ENCODE measurements at places on chromosomes 12 and 14.

- no peak for DNase-seq
Observed at GRCh38 chr12:117400912-117401311, 39.5 kb upstream of the NOS1 start.

- DNase-seq: no peak
Observed at GRCh38 chr12:106223485-106224354, 24.1 kb downstream of the CKAP4 start.

GRCh38 chr14:104517867-104518266, 61.7 kb upstream of the C14orf180 start:
- DNase-seq: no peak

GRCh38 chr12:117875744-117876435, 92.9 kb downstream of the KSR2 start:
- DNase-seq: no peak

GRCh38 chr12:95836630-95837239, 22.0 kb upstream of the SNRPF start:
- no peak for DNase-seq

DNA sequence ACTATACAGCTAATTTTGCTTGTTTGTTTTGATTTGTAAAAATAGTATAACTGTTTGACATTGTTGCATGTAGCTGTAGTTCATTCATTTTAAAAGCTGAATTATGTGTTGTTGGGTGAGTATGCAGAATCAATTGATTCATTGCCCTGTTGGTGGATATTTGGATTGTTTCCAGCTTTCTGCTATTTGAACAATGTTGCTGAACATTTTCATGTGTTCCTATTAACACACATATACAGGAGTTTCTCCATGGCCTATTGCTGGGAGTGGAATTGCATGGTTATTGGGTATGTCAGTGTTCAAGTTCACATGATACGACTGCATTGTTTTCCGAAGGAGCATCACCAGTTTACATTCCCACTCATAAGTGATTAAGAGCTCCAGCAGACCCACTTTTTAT, 75.3 kb downstream of the SRGAP1 start:
- no peak for DNase-seq

GRCh38 chr12:108696111-108696995, 35.0 kb downstream of the CORO1C start:
- no peak for DNase-seq

GRCh38 chr12:132689227-132689626, 1.8 kb downstream of the PXMP2 start:
- no peak for DNase-seq

DNA sequence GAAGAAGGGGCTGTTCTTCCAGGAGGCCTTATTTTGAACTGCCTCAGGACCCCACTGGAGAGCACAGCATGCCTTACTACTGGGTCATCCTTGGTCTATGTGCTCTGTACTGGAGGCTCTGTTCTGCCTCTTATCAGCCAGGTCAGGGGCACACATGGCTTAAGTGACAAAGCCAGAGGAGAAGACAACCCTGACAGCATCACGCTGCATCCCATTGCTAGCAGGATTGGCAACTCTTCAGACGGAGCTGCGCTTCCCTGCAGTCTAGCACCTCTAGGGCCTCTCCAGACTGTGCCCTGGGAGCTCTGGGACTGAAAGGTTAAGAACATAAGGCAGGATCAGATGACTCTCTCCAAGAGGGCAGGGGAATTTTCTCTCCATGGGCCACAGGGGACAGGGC, 17.3 kb upstream of the TIGAR start:
- DNase-seq: no peak

DNA sequence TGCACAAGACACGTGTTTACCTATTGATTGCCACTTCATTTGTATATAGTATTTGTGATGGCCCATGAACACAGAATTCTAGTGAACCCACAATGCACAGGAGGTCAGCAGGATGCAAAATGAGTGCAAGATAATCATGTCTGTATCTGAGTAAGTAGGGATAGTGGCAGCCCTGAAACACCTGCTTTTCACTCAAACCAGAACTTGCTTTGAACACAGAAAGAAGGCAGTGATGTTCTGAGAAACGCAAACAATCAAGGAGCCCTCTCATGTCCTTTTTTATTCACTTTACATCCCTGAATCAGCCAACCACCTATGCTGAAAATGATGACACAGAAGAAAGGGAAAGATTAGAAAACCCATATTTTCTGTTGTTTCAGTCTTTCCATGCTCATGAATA, 170.4 kb upstream of the AVPR1A start:
- DNase-seq: no peak

DNA sequence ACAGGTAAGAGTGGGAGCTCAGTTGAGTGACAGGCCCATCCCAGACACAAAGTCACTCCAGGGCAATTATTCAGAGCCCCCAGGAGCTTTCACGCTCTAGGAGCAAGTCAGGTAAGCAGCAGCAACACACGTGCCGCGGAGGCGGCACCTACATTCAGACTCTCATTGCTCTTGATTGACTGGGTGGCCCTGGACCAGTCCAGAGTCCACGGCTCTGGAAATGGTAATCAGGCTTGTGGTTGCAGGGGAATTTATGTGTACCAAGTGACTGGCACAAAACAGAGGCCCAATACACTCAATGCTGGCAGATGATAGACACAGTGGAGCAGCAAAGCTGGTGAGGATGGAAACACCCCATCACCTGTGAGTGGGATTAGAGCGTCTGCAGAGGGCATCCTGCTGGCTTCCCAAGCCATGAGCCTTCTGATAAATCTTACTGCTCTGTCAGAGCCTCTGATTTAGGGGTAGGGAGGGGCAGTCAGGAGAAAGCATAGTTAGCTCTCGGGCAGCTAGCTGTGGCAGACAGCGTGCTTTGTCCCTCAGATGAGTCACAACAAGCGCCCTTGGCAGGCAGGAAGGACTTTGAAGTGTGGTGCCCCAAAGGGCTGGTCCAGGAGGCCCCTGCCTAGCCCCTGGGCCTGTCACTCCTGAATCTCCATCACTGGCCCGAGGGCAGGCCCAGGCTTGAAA, 344.7 kb downstream of the CACNA1C start:
- DNase-seq: no peak

- DNase-seq: no peak
Observed at GRCh38 chr12:27571463-27571862, 47.5 kb downstream of the PPFIBP1 start.

DNA sequence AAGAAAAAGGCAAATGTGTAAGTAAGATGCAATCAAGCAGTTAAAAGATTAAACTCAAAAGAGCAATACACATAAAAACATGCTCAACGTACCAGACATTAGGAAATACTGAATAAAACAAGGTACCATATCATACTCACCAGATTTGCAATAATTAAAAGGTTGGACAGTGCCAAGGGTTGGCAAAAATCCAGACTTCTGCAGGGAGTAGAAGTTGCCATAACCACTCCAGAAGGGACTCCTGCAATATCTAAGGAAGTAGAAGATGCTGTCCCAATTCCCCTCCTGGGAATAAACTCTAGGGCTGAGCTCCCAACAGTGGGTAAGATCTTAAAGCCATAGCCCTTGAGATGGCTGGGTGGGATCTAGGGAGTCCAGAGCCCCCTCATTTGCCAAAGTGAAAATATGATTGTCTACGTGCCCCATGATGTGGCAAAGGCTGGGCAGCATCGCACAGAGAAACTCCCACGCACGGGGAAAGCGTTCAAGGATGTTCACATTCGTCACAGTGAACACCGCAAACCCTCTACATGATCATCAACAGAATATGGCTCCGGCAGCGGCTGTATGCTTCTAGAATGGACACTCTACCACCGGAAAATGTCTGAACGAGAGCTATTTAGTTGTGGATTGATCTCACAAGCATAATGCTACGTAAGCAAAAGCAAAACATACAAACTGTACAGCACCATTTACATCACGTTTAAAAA, 12.3 kb downstream of the KCTD10 start:
- no peak for DNase-seq

GRCh38 chr14:95483309-95484165, 32.9 kb downstream of the SYNE3 start:
- DNase-seq: no peak

GRCh38 chr14:73782623-73783022, 68.4 kb upstream of the PNMA1 start:
- no peak for DNase-seq

DNA sequence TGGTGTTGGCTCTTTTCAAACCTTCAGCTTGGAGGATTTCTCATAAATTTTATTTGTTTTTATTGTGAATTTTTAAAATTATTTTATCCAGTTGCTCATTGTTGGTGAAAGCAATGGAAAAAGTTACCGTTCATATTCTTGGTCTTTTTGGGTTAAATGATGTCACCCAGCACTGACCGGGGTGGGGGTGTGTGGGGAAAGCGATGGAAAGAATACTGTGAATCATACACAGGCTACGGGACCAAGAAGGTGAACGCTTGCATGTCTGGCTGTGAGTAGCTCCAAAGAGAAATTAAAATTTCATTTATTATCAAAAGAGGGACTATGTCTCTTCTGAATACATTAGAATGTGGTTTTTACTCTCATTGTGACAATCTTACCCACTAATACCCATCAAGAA, 430.1 kb downstream of the AEBP2 start:
- no peak for DNase-seq
